Stimulated activated CD8-positive, alpha-beta memory T cell treated with anti-CD3 and anti-CD28 coated beads, Interleukin-4, amount 100 ng/mL, for 48 hours (primary cell): ENCODE measurements at places on chromosomes 12 and 14.
A peak's percentile ranks its signal among the peaks of the same experiment; 100 is the strongest.

GRCh38 chr14:83798421-83798820 lies 1731.5 kb upstream of the FLRT2 start:
- DNase-seq: no peak

DNA sequence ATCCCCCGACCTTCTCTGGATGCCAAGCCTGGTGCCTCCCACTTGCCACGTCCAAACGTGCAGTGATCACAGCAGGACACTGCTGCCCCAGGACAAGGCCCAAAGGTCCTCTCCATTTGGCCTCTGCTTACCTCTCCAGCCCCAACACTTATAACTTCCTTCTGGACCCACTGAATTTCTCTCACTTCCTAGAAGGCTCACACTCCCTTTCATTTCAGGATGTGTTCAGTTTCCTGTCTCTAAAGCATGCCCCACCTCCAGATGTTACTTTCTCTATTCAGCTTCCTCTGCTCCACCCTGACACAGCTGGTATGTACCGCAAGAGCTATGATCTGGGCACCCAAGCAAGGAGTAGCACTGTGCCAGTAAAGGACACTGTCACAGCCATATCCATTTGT lies 33.0 kb downstream of the CDKL1 start:
- DNase-seq: peak; percentile 44

DNA sequence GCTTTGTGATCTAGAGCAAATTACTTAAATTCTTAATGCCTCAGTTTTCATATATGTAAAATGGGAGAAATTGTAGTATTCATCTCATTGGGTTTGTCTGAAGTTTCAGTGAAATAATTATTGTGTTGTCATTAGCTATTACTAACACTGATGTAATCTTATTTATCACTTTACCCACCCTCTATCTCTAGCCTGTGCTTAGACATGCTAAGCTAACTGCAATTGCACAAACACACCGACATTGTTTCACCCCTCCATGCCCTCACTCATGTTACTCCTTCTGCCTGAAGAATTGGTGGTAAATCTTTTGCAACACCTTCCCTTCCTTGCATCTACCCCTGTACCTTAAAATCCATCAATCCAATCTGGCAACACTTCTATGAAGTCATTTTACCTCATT lies 241.6 kb downstream of the BCAT1 start:
- DNase-seq: no peak

DNA sequence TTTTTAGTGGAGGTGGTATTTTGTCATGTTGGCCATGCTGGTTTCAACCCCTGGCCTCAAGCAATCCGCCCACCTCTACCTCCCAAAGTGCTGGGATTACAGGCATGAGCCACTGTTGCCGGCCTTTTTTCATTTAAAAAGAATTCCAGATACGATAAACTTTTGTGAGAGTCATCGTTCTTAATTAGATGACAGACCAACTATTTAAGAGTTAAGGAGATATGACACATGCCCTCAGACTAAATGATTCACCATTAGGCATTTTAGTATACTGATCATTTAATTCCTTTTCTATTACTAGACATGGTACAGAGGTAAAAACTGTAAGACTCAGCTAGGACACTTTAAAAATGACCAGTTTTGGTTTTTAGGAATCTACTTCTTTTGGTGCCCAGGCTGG lies 2.4 kb downstream of the ANKRD13A start:
- no peak for DNase-seq

- DNase-seq: no peak
Observed at GRCh38 chr14:104644656-104645378, 40.2 kb upstream of the TMEM179 start.

GRCh38 chr12:51482929-51483697 lies 58.5 kb downstream of the SLC4A8 start:
- peak; percentile 36 for DNase-seq

DNA sequence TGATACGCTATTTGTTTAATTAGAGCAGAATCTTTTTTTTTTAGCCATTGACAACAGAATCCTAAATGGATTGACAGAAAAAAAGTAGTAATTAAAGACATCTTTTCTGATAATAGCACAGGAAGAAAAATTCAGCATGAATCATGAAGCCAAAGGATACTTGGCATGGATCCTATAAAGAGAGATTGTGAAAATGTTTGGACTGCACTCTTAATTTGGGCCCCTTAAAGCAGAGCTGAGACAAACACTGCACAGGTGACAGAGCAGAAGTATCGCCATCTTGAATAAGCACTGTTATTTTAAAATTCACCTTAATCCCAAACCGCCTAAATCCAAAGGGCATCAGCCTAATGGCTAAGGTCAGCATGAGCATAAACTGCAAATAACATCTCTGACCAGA lies 48.8 kb upstream of the SEL1L start:
- no peak for DNase-seq

DNA sequence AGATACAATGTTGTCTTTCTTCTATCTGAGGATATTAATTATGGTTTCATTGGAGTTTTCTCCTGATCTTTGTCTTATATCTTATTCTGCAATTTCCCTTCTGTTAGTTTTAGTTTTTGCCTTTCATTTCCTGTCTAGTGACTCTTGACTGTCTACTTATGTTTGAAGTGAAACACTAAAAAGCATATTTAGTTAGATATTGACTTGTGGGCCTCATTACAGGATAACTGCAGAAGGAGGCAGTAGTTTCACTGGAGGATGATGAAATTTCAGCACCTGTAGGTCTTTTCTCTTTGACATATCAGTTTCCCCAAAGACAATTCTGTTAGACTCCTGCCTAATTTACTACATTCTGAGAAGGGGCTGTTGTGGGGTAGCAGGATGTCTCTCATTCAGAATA lies 97.5 kb upstream of the NEDD1 start:
- DNase-seq: no peak

- no peak for DNase-seq
Observed at GRCh38 chr12:97022536-97023230, 115.6 kb downstream of the NEDD1 start.

- DNase-seq: no peak
Observed at GRCh38 chr14:89024691-89025090, 200.2 kb downstream of the TTC8 start.

DNA sequence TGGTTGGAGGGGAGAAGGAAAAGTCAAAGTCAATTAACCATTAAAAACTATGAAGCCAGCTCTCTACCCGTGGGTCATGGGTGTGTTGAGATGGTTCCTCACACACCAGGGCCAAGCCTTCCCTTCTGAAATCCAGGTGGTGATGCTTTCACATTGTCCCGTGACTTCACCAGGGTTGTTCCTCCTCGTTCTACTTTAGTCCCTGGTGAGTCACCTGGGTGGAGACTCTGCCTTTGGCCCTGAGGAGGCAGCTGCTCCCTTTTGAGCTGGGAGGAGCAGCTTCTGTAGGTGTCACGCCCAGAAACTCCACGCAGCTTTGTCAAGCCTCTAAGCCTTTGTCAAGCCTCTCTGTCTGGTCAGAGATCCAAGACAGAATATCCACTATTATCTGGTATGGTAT lies 348.3 kb downstream of the BMP4 start:
- no peak for DNase-seq
